Activated CD8-positive, alpha-beta memory T cell treated with anti-CD3 and anti-CD28 coated beads, Interleukin-2, amount 10 ng/mL, durations not matched to agents 7 days and 5 days (primary cell): ENCODE measurements at places on chromosomes 16 and 17. TPM values are rescaled to one million over a fixed set of nuclear protein-coding genes. Genes with fewer than 3 reads are reported as not detected.

DNA sequence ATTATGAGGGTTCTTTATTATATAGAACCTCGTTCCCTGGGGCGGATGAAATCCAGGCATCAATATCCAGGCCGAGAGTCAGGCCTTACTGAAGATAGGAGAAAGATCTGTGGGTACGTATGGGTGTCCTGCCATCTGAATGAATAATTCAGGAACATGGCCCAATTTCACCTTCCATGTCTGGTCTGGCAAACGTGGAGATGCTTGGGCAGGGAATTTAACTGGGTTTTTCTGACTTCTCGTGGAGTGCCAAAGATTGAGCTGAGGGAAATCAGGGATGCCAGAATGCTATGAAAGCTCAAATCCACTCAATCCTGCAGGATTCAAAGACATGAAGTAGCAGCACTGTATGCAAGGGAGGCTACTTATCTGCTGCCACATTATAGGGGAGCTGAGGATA, 302.8 kb downstream of the SLC39A11 start:
- H3K4me3 ChIP-seq = no peak overlapping the region
- H3K27ac ChIP-seq = no peak overlapping the region
- DNase-seq = no peak
- H3K4me1 ChIP-seq = no peaks in the 10 kb centered on the region
- peaks cover 22% of the 10 kb centered on the region for H3K36me3 ChIP-seq

The MFSD6L gene
- 0.12 TPM for total RNA-seq

GRCh38 chr16:24070851-24071250, 185.3 kb upstream of the CACNG3 start:
- peaks cover 30% of the 10 kb centered on the region for H3K4me1 ChIP-seq
- H3K36me3 ChIP-seq = peaks cover 6% of the 10 kb centered on the region
- H3K27me3 ChIP-seq = no peaks in the 10 kb centered on the region
- no peak overlapping the region for H3K4me3 ChIP-seq

The CD79B gene
- 19.1 TPM for total RNA-seq

- no peak overlapping the region for H3K4me3 ChIP-seq
- no peak overlapping the region for H3K27ac ChIP-seq
- no peak for DNase-seq
- no peaks in the 10 kb centered on the region for H3K36me3 ChIP-seq
These were observed 64.8 kb downstream of the GNA13 start for GRCh38 chr17:64991726-64992125.

GRCh38 chr17:71337938-71338337, 782.9 kb upstream of the SOX9 start:
- no peak for DNase-seq
- no peak overlapping the region for H3K4me3 ChIP-seq
- H3K27me3 ChIP-seq = no peaks in the 10 kb centered on the region
- H3K27ac ChIP-seq = no peak overlapping the region
- no peaks in the 10 kb centered on the region for H3K4me1 ChIP-seq
